Keratinocyte (primary cell): ENCODE measurements at places on chromosomes 2 and 18. TPM values are rescaled to one million over a fixed set of nuclear protein-coding genes. Genes with fewer than 3 reads are reported as not detected.

Gene NT5DC4
- polyA plus RNA-seq, result 0.03 to 1.00 TPM (median 0.07 TPM) in 3 replicates

Gene RND3
- 73.4 to 298 TPM (median 202 TPM) in 3 replicates for polyA plus RNA-seq

Gene CYS1
- 0.14 to 0.52 TPM (median 0.48 TPM) in 3 replicates for polyA plus RNA-seq

Gene LBX2
- 0.09 to 0.11 TPM (median 0.10 TPM) in 3 replicates for polyA plus RNA-seq

Gene ELOA2
- polyA plus RNA-seq, result not detected in 3 replicates

Gene ABCG5
- not detected in 3 replicates for polyA plus RNA-seq

- no peak overlapping the region for H3K27ac ChIP-seq
- no peaks in the 10 kb centered on the region for H3K27me3 ChIP-seq
- H3K4me3 ChIP-seq, result no peak overlapping the region
- DNase-seq, result no peak
- no peaks in the 10 kb centered on the region for H3K4me1 ChIP-seq
Observed at GRCh38 chr2:144048631-144049060, 471.3 kb downstream of the ZEB2 start.

- no peak for DNase-seq
- no peak overlapping the region for H3K4me3 ChIP-seq
- no peaks in the 10 kb centered on the region for H3K36me3 ChIP-seq
- H3K27ac ChIP-seq, result no peak overlapping the region
- no peaks in the 10 kb centered on the region for H3K4me1 ChIP-seq
Observed at GRCh38 chr18:64618390-64618789, 469.5 kb upstream of the LINC00305 start.

DNA sequence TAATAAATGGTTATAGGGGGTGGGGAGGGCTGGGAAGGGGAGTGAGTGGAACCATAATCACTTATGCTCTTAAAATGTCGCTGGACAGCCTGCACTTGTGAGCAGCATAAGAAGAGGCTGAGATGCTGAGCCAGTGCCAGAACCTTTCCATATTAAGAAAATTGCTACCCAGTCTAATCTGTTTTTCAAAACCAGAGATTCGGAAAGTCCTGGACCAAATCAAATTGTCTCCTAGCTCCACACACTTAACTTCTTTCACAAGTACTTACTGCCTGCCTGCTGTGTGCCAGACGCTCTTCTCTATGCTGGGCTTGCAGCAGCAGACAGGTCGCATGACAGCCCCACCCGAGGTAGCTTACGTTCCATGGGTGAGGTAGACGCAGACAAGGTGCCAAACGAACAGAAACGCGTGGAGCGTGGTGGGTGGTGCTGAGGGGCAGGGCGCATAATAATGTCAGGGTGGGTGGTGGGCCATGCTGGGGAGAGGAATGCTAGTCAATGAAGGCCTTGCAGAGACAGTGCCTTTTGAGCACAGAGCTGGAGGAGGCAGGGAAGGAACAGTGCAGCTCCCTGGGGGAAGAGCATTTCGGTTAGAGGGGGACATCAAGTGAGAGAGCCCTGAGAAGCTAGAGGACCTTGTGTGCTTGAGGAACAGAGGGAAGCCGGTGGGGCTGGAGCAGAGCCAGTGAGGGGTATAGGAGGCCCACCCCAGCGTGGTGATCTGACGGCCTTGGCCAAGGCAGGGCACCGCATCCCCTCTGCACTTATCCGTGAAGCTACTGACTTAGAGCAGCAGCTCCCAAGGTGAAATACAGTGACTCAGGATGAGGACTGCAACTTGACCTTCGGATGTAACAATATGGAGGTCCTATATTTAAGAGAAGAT, 123.5 kb upstream of the DAPL1 start:
- H3K27ac ChIP-seq, result no peak overlapping the region
- H3K4me3 ChIP-seq, result no peak overlapping the region
- DNase-seq, result no peak
- H3K27me3 ChIP-seq, result no peaks in the 10 kb centered on the region

- no peak overlapping the region for H3K4me3 ChIP-seq
- H3K36me3 ChIP-seq, result no peaks in the 10 kb centered on the region
- no peak for DNase-seq
- no peaks in the 10 kb centered on the region for H3K27me3 ChIP-seq
- no peaks in the 10 kb centered on the region for H3K4me1 ChIP-seq
- H3K27ac ChIP-seq, result no peak overlapping the region
Observed at GRCh38 chr2:142314164-142314563, 183.3 kb upstream of the LRP1B start.

DNA sequence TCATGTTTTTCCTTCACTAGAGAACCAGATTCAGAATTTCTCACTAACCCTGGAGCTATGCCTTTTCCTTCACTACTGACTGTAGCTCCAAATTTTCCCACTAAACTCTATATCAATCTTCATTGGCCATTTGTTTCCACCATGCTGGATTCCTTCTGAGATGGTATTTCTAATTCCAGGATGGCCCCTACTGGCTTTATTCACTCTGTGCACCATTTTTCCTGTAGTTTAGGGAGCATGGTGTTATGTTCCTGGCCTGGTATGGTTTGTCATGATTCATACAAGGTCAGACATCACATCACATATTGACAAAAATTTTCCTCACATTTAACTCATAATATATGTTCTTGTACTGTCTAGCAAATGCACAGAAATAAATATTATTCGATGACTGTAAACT, 229.2 kb upstream of the TFPI start:
- H3K4me3 ChIP-seq, result no peak overlapping the region
- no peaks in the 10 kb centered on the region for H3K4me1 ChIP-seq
- no peak overlapping the region for H3K27ac ChIP-seq
- H3K27me3 ChIP-seq, result no peaks in the 10 kb centered on the region
- no peak for DNase-seq

DNA sequence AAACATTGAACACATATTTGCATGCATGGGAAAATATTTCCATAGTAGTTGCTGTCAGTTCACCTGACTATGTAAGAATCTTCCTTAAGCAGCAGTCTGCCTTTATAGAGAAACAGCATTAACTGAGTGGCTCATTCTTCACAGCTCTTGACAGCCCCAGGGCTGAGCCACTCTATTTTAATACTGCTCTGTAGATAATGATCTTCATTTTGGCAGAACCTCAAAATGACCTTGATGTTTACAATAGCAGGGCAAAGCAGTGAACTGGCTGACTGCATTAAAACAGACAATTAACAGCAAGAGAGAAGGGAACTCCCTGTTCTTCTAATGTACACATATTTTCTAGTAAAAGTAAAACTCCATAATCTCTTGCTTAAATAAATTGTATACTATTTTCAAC, 580.6 kb upstream of the SOX11 start:
- no peaks in the 10 kb centered on the region for H3K4me1 ChIP-seq
- H3K27me3 ChIP-seq, result no peaks in the 10 kb centered on the region
- no peaks in the 10 kb centered on the region for H3K36me3 ChIP-seq
- no peak for DNase-seq

DNA sequence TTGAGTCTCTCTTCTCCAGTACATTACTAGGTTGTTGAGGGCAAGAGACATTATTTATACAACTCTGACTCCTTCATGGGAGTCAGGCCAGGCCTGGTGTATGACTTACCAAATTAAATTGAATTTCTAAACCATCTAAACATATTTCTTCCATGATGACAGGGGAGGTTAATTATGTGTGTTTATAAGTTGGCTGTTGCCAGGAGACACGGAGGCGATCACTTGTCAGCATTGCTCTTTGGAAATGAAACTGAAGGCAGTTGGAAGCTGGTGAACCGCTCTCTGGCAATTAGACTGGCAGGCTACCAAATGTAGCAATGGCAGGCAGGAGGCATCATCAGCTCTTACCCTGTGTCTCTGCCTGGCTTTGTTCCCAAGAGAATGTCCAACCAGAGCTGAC, 241.4 kb downstream of the KCNS3 start:
- no peaks in the 10 kb centered on the region for H3K4me1 ChIP-seq
- H3K4me3 ChIP-seq, result no peak overlapping the region
- DNase-seq, result no peak

DNA sequence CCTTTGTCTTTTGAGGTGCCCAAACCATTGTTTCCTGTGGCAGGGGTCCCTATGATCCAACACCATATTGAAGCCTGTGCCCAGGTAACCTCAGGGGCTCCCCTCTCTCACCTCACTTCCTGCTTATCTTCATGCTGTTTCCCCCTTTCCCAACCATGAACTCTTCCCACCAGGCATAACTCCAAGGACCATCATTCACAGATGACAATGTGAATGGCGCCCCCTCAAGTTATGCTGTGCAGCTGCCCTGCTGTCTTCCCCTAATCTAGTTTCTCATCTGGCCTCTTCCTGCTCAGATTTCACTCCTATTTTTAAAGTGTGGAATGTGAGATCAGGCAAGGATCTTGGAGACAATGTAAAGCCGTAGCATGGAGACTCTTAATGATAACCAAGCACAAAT, 1.4 kb downstream of the GMPPA start:
- peaks cover 7% of the 10 kb centered on the region for H3K36me3 ChIP-seq
- peaks cover 34% of the 10 kb centered on the region for H3K27me3 ChIP-seq
- DNase-seq, result no peak
- no peak overlapping the region for H3K4me3 ChIP-seq
- H3K4me1 ChIP-seq, result peaks cover 15% of the 10 kb centered on the region

DNA sequence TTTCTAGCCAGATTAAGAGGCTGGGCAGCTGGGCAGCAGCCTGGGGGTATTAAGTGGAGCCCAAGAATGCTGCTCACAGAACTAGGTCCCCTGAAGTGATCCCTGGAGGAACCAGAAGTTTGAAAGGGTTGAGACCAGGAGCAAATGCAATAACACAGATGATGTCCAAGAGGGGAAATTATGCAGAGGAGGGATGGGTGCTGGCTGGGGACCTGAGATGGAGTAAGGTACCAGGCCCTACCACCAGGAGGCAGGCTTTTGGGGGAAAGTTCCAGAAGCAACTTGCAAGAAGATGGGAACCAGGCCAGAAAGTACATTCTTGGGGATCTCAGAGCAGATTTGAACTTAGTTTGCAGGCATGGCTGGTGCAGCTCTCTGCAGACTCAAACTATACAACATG, 175.1 kb downstream of the NCK2 start:
- peak; percentile 62 for DNase-seq
- no peaks in the 10 kb centered on the region for H3K27me3 ChIP-seq
- no peaks in the 10 kb centered on the region for H3K36me3 ChIP-seq
- H3K4me1 ChIP-seq, result peaks cover 10% of the 10 kb centered on the region
- H3K4me3 ChIP-seq, result no peak overlapping the region
- no peak overlapping the region for H3K27ac ChIP-seq

GRCh38 chr18:63725682-63726480, 23.1 kb downstream of the SERPINB11 start:
- H3K4me3 ChIP-seq, result no peak overlapping the region
- H3K4me1 ChIP-seq, result peaks cover 5% of the 10 kb centered on the region
- no peaks in the 10 kb centered on the region for H3K36me3 ChIP-seq
- no peaks in the 10 kb centered on the region for H3K27me3 ChIP-seq

GRCh38 chr2:3039188-3040065, 338.2 kb downstream of the EIPR1 start:
- no peaks in the 10 kb centered on the region for H3K27me3 ChIP-seq
- no peak overlapping the region for H3K4me3 ChIP-seq
- H3K4me1 ChIP-seq, result no peaks in the 10 kb centered on the region
- H3K36me3 ChIP-seq, result no peaks in the 10 kb centered on the region

DNA sequence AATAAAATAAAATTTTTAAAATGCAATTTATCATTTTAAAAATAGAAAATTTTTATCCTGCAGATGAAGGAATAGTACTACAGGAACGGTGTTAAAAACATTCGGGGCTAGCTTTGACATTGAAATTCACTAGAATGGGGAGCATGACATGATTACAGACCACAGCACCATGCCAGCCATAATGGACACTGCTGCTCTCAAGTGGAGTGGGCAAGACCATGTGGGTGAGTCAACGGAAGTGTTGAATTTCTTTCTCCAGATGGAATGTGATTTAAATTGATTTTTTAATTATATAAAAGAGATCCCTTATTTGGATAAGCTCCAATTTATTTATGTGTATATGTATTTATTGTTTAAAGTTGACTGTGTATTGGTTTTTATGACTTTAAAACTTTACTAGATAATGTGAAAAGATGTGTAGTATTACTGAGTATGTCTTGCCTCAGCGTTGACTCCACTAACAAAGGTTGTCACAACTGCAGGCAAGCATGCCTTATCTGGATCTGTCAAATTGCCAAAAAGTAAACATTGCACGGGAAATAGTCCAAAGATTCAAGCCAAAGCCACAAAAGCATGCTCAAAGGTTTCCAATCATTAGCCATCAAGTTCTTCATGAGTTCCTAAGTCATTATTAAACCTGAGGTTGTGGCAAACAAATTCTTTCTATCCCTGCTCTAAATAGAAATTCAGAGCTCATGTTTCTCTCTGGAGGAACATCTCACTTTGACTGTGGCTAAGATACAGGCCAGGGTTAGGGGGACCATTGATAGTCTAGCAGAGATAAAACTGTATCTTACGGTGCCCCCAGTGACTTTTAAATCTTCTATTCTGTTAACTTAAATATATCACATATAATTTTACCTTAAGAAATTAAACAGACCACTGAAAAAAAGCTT, 536.9 kb downstream of the TMX3 start:
- no peaks in the 10 kb centered on the region for H3K27me3 ChIP-seq
- no peaks in the 10 kb centered on the region for H3K4me1 ChIP-seq
- no peak overlapping the region for H3K27ac ChIP-seq
- DNase-seq, result peak; percentile 11
- no peaks in the 10 kb centered on the region for H3K36me3 ChIP-seq
- no peak overlapping the region for H3K4me3 ChIP-seq

DNA sequence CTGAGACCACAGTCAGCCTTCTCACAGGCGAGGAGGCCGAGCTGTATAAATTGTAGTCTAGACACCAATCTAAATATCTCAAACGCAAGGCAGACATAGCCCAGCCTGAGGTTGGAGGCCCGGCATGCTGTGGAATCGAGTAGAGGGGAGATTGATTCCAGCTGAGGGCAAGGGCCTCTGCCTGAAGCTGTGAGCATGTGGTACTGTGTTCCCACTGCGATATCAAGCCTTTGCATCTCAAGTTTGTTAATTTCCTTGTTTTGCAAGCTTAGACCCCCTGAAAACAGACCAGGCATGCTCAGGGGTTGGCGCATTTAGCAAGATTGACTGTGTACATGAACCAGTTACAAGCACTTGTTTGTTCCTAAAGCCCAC, 65.1 kb upstream of the FOSL2 start:
- H3K27me3 ChIP-seq, result no peaks in the 10 kb centered on the region
- H3K4me3 ChIP-seq, result no peak overlapping the region
- no peaks in the 10 kb centered on the region for H3K36me3 ChIP-seq
- H3K4me1 ChIP-seq, result peaks cover 10% of the 10 kb centered on the region
- no peak for DNase-seq

DNA sequence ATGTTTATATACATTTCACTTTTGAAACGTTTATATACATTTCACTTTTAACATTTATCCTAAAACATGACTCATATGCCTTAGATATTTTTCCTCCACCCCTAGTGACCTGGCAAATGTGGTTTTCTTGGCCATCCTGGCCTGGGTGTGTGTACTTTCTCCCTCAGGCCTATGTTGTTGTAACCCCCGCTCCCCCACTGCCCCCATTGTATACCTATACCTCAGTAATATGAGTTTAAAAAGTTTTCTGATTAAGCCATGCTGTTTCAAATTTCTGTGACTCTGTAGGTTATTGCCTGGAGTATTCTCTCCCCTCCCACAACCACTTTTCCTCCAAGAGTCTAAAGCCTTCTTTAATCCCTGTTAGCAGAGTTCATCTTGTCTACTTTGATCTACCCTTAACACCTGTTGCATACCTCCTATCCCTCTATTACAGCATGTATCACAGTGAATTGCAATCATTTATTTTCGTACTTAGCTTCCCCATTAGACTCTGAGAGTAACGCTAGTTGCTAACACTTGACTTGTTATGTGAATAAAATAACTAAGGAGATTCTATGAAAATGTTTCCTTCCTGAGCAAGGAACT, 67.9 kb downstream of the LCLAT1 start:
- no peak overlapping the region for H3K4me3 ChIP-seq
- DNase-seq, result no peak
- no peak overlapping the region for H3K27ac ChIP-seq
- peaks cover 3% of the 10 kb centered on the region for H3K4me1 ChIP-seq
- H3K36me3 ChIP-seq, result no peaks in the 10 kb centered on the region
- no peaks in the 10 kb centered on the region for H3K27me3 ChIP-seq
